Activated B cell treated with CpG ODN at 0.5 μM for 24 hours (primary cell): ENCODE measurements at places on chromosomes 6 and 20. TPM values are rescaled to one million over a fixed set of nuclear protein-coding genes. Genes with fewer than 3 reads are reported as not detected.
A peak's percentile ranks its signal among the peaks of the same experiment; 100 is the strongest.

The GRM1 gene
- not detected in 2 replicates for total RNA-seq

The SSTR4 gene
- total RNA-seq = not detected in 2 replicates

GRCh38 chr6:46284475-46284874 lies 113.7 kb upstream of the ENPP5 start:
- no peak for DNase-seq

- DNase-seq = no peak
Measured at GRCh38 chr6:117329926-117330325, 64.6 kb downstream of the VGLL2 start.

DNA sequence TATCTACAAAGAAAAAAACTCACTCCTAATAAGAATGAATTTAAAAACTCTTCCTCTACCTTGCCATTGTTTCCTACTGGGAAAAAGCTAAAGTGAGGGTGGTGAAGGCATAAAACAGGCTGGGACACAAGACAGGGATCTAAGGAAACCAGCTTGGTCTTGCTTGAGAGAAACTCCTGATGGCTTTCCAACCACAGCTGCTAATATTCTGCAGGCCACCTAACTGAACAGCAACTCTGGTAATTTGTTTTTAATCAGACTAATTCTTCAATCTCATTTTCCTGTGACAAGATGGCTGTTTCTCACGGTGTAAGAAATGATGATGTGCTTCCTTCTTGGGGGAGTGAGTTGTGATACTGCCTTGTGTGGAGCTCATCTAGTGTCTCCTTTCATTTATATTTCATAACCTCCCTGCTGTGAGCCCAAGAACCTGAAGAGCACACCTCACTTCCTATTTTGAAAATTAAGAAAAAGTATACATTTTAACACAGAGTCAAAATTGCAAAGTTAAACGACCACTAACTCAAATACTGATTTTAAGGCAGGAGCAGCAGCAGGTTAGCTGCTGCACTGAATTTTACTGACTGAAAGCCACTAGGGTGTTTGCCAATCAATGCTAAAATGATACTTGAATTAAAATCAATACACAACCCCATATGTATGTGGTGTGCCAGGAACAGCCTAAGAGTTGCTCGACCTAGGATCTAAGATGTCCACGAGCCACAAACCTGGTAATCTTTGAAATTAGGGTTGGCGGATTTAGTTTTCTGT lies 58.0 kb downstream of the BACH2 start:
- no peak for DNase-seq

- no peak for DNase-seq
Measured at GRCh38 chr6:40349901-40350746, 237.0 kb downstream of the LRFN2 start.

DNA sequence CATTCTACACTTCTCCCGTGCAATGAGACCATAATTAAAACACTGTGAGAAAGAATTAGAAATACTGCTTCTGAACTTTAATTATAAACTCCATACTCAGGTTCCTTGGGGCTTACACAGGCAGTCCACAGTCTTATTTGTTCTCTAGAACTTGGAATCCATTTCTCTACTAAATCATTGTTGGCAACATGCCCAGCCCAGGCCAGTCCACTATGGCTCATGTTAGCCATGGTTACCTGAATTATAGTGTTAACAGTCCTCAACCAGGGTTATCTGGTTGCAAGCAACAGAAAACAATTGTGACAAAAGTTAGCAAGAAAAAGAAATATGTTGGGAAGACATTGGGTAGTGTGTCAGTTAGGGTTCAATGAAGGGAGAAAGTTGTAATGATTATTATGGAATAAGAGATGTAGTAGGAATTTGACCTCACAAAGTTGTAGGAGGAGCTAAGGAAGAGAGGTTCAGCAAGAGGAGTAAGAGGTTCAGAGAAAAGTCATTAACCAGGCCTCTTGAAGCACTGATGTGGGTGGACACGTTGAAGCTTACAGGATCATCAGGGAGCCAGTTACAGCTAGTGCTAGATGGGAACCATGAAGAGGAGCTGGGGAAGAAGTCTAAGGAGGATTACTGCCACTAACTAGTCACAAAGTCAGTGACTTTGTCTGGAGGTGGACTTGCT lies 352.5 kb upstream of the PRND start:
- no peak for DNase-seq

GRCh38 chr6:151917531-151918329 lies 110.2 kb downstream of the ESR1 start:
- no peak for DNase-seq

- no peak for DNase-seq
Measured at GRCh38 chr6:123965894-123966293, 162.2 kb downstream of the NKAIN2 start.

DNA sequence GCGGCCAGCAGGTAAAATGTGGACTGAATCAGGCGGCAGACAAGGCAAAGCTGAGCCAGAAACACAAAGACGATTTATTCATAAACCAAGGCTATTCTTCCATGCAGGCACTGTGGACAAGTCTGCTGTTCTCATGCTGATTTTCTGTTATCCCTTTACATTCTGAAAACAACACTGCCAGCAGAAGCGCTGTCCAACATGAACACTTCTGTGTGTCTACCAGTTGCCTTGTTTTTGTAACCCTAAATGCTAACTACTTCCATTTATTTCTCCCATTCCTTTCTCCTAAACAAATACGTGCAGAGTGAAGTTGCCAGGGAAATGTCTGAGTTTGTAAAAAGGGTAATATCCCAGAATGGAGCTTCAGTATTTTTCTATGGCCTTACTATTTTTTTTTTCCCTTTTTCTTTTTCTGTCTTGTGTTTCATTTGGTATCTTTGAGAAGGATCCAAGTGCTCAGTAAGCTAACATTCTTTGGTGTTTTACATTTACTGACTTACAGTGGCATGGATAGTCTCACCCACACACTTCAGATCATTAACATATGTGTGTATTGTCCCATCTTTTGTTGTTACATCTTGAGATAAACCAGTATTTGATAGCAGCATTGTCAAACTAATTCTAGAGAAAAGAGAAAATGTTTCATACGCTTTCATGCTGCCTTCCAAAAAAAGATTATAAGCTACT lies 1308.9 kb upstream of the MAP3K7 start:
- DNase-seq = no peak

DNA sequence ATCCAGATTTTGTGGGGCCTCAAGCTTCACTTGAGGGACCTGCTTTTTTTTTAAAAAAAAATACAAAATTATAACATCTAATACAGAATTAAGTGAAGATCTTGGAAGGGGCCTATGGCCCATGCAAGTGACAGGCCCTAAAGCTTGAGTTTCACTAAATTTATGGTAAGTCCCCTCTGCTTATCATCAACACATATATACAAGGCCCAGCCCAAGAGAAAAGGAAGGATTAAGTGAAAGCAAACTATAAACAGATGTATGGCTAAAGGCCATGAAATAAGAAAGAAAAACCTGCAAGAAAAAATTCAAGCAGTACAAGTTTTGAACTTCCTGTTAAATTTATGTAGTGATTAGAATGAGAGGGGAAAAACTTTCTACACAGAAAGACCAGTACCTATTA lies 86.8 kb downstream of the CDC40 start:
- no peak for DNase-seq

- no peak for DNase-seq
Measured at GRCh38 chr6:147974376-147974775, 368.3 kb upstream of the SASH1 start.

GRCh38 chr6:165880686-165881085 lies 217.6 kb upstream of the PDE10A start:
- DNase-seq = no peak

DNA sequence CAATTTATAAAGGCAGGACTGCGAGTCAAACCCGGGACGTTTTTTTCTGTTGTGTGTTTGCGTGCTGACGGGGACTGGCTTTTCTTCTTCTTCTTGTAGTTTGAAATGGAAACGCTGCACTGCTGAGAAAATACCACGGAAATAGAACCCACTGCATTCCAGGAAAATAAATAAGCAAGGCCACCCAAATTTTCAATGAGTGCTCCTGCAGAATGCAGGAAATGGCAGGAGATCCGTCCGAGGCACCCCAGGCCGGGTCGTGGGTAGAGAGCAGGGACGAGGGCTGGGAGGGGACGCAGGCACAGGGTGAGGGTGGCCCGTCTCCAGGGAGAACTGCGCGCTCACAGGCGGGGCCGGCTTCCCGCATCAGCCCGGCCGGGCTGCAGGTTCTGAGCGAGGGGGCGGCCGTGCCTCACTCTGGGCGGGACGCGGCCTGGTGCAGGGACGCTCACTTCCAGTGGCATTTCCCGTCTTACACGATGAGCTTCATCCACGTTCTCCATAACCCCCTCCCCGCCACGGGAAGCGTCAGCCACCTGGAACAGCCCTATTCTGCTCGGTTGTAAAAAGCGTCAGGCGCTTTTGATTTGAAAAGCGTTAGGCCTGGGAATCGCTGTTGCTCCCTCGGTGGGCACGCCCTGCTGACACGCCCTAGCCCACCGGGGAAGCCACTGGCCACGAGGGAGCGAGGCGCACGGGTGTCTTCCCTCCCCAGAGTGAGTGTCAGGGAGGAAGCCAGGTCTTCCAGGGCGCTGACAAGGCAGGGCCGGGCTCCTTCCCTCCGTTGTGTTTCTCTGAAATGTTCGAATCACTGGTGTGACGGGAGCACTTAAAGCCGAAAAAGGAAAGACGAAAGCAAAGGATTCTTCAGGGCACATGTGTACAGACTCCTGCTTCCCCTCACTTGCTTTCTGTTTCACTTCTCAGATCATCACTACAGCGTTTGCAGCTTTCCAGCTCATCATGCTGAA lies 17.9 kb upstream of the EXOC2 start:
- peak; percentile 55 for DNase-seq

DNA sequence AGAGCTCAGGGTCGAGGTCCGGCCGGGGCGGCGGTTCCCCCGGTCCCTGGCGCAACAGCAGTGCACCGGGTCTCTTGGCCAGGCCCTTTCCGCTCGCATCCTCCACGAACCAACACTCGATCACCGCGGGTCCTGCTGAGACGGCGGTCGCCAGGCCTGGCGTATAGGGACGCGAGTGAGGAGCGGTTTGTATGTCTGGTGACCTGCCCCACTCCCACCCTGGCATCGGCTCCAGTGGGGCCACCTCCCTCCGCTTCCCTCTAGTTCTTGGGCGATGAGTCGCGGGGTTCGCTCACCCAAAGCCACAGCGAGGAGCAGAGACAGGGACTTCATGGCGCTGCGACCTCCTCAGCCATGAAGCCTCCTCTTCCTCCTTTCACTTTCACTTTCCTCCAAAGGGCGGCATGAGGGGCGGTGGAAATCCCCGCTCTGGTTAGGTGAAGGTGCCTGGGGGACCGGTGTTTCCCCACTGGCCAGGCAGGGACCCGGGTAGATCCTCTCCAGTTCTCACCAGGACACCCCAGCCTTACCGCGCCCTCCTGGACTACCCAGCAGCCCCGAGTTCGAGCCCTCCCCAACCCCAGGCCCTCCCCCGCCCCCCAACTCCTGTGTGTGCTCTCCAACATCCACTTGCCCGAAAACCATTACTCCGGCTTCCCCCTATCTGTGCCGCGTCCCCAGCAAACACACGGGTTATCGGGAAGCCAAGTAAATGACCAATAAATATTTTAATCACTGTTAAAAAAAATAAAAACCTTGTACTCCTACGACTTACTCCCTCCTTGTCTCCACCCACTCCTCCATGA lies at the start of gene TAPBP:
Gene TAPBP (minus strand): TSS at position 370 of the 806 bp plus-strand sequence. CDS start 37 bp downstream, at position 333.
- DNase-seq = peak; percentile 78

DNA sequence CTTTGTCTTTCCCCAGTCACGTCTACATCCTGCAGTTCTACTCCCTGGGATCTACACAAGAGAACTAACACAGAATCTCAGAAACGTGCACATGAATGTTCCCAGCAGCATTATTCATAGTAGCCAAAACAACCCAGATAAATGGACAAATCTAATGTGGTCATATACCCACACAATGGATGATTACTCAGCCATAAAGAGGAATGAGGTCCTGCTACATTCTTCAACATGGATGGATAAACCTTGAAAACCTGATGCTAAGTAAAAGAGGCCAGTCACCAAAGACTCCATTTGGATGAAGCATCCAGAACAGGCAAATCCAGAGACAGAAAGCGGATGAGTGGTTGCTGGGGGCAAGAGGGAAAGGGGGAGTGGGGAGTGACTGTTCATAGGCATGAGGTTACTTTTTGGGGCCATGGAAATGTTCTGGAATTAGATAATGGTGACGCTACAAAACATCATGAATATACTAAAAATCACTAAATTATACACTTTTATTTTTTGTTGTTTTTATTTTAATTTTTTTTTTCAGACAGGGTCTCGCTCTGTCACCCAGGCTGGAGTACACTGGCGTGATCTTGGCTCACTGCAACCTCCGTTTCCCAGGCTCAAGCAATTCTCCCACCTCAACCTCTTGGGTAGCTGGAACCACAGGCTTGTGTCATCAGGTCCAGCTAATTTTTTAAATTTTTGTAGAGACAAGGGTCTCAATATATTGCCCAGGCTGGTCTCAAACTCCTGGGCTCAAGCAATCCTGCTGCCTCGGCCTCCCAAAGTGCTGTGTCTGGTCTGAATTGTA lies 50.8 kb upstream of the DSN1 start:
- DNase-seq = no peak

DNA sequence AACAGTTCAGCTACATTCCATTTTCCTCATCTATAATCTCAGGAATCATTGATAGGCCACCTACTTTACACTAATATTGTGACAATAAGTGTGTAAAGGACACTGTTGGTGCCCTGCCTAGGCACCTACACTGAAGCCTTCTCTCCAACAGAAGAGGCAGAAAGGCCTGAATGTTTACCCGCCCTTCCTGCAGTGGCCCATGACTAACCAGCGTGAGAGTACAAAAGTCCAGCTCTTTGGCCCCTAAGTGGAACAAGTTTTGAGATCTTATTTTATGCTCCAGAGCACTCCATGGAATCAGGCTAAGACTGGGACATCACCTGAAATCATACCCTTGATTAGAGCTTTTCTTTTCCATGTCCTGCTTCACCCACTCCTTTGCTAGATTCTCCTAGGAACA lies 359.7 kb downstream of the ARHGAP18 start:
- no peak for DNase-seq

DNA sequence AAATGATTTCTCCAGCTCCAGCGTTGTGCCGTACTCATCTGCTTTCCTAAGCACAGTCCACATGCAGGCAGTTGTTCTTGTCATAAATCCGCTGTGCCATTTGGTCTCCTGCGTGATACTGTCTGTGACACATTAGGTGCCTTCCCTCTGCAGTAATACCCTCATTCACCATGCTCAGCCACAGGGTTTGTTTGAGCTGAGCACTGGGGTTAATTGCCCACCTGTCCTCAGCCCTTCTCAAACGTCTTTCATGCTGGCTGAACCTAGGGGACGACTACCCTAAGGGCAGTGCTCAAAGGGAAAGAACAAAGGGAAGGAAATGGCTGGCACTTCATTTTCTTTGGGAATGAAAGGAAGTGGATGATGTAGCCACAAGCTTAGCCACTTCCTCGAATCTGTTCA lies 64.2 kb upstream of the MYLIP start:
- no peak for DNase-seq

- DNase-seq = no peak
Measured at GRCh38 chr6:112041535-112041934, 12.4 kb upstream of the CCN6 start.

DNA sequence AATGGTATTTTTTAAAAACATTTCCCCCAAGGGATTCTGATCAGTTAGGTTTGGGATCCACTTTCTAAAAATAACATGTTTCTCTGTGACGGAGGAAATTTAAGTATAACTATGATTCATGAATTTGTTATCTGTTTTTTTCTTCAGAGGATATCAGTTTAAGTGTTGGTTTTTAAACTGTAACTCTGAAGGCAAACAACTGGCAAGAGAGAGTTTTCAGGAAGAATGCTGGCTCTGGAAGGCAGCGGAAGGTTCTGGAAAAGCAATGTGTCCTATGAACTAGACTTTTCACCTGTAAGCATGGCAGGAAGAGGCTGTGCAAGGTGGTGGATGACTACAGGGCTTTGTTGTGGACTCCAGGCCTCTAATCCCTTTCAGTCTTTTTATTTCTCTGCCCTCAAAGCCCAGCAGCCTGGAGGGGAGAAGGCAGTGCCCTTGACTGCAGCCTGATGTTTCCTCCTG lies 153.1 kb downstream of the GMPR start:
- no peak for DNase-seq
